Stimulated activated CD4-positive, alpha-beta T cell treated with anti-CD3 and anti-CD28 coated beads, Interleukin-1b, Interleukin-23, amount 100 ng/mL, for 24 hours (primary cell): ENCODE measurements at places on chromosomes 16 and 17.
A peak's percentile ranks its signal among the peaks of the same experiment; 100 is the strongest.

DNA sequence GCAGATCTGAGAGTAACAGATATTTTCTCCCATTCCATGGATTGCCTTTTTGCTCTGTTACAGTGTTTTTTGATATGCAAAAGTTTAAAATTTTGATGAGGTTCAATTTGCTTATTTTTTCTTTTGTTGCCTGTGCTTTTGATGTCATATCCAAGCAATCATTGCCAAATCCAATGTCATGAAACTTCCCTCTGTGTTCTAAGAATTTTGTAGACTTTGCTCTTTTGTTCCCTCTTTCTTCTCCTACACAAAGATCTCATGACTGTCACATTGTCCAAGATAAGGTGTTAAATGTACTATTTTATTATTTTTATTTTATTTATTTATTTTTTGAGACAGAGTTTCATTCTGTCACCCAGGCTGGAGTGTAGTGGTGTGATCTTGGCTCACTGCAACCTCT is 18.9 kb upstream of the KCNH6 start:
- no peak for DNase-seq

DNA sequence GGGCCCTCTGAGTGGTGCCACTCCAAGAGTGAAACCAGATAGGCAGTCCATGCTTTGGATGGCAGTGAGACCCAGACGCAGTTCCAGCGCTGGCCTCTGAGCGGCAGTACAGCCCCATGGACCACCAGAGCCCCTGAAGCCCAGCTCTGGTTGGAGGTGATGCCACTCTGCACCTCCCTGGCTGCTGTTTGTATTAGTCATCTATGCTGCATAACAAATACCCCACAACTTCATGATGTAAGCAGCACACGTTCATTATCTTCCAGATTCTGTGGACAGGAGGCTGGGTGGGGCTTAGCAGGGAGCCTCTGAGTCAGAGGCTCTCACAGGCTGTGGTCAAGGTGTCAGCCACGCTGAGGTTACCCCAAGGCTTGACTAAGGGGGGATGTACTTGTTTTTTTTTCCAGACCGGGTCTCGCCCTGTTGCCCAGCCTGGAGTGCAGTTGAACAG is 5.1 kb upstream of the NME4 start:
- peak; percentile 64 for DNase-seq

GRCh38 chr17:19376811-19377210 is 1.5 kb upstream of the MAPK7 start:
- DNase-seq = no peak

- DNase-seq = no peak
Measured at GRCh38 chr16:69559164-69559563, 6.6 kb upstream of the NFAT5 start.

- no peak for DNase-seq
Measured at GRCh38 chr17:65071861-65072260, 15.3 kb upstream of the GNA13 start.
